Activated CD4-positive, alpha-beta T cell treated with anti-CD3 and anti-CD28 coated beads, Interleukin-2, amount 10 ng/mL, durations not matched to agents 7 days and 5 days (primary cell): ENCODE measurements at places on chromosomes 5 and 9.

- no peak overlapping the region for H3K4me3 ChIP-seq
- DNase-seq, result no peak
- H3K27ac ChIP-seq, result no peak overlapping the region
- peaks cover 22% of the 10 kb centered on the region for H3K27me3 ChIP-seq
- H3K4me1 ChIP-seq, result no peaks in the 10 kb centered on the region
- no peaks in the 10 kb centered on the region for H3K36me3 ChIP-seq
Observed at GRCh38 chr5:75843319-75843718, 126.1 kb upstream of the POC5 start.

- peaks cover 58% of the 10 kb centered on the region for H3K4me1 ChIP-seq
- peak overlapping the region; percentile 91 for H3K4me3 ChIP-seq
- H3K27ac ChIP-seq, result peak overlapping the region; percentile 89
- no peaks in the 10 kb centered on the region for H3K27me3 ChIP-seq
- peak; percentile 39 for DNase-seq
Observed at GRCh38 chr5:10760096-10760920, 726 bp downstream of the DAP start.

DNA sequence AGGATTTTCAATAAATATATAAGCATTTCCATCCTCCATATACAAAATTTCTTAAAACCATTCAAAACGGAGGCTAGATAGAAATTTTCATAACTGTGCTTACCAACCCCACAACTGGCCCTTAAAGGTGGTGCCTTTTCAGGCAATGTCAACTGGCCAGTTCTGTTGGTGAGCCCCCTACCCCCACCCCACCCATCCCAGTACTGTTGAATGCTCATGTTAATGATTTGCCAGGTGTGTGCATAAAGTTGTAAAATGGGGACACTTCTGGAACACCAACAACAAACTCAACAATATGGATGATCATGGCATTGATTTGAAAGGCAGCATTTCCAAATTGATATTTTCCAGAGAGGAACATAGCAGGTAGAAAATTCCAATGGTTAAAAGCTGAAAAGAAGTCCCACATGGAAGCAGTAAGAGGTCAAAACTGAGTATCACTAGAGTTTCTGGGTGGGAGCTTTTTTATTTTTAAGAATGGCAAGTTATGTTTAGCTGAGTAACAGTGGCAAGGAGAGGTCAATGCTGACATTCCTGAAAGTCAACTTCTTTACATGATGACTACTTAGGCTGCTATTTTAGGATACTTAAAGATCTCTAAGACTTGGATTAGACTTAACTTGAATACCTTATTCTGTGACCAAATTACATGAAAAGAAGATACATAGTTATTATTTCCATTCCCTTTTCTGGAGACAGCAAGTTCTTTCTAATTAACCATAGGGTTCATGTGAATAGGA is 2.7 kb downstream of the LEAP2 start:
- H3K4me1 ChIP-seq, result no peaks in the 10 kb centered on the region
- no peak overlapping the region for H3K27ac ChIP-seq
- no peak for DNase-seq

GRCh38 chr5:140544986-140545385 is 2.5 kb upstream of the EIF4EBP3 start:
- H3K27me3 ChIP-seq, result no peaks in the 10 kb centered on the region
- H3K27ac ChIP-seq, result no peak overlapping the region
- H3K36me3 ChIP-seq, result peaks cover 40% of the 10 kb centered on the region

DNA sequence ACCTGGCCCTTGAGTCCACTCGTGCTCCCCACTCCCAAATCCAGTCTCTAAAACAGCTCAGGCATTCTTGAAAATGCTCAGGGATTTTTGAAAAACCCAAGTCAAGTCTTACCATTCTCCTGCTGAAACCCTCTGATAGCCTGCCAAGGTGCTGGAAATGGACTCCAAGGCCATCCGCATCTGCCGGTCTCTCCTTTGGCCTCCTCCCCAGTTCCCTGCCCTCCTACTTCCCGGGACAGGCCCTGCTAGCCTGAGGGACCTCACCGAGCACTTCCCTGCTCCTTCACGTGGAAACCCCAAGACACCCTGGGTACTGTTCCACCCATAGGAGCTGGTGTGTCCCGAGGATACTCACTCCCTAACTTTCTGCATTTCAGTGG is 49.8 kb upstream of the GADD45G start:
- no peaks in the 10 kb centered on the region for H3K36me3 ChIP-seq
- peaks cover 3% of the 10 kb centered on the region for H3K27me3 ChIP-seq
- no peak overlapping the region for H3K4me3 ChIP-seq
- DNase-seq, result no peak
- no peak overlapping the region for H3K27ac ChIP-seq
- peaks cover 25% of the 10 kb centered on the region for H3K4me1 ChIP-seq

DNA sequence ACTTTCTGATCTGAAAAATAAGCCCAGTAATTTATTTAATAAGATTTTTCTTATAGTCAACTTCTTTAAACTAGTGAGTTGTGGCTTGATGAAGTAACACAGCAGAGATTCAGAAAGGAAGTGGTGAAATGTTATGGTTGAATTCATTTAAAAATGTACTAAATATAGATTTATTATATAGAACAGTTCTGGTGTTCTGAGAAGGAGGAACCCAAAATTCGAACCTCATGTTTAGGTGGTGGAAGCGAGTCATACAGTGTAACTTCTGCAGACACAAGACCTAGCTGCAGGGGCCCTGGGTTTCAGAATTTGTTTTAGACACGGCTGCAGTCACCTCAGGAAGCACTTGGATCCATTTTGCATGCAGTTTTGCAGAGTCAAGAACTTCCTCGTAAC is 188.2 kb downstream of the TRIO start:
- H3K4me1 ChIP-seq, result peaks cover 22% of the 10 kb centered on the region
- peak overlapping the region; percentile 5 for H3K4me3 ChIP-seq
- H3K27ac ChIP-seq, result peak overlapping the region; percentile 71
- DNase-seq, result peak; percentile 37
- peaks cover 2% of the 10 kb centered on the region for H3K27me3 ChIP-seq
- no peaks in the 10 kb centered on the region for H3K36me3 ChIP-seq

DNA sequence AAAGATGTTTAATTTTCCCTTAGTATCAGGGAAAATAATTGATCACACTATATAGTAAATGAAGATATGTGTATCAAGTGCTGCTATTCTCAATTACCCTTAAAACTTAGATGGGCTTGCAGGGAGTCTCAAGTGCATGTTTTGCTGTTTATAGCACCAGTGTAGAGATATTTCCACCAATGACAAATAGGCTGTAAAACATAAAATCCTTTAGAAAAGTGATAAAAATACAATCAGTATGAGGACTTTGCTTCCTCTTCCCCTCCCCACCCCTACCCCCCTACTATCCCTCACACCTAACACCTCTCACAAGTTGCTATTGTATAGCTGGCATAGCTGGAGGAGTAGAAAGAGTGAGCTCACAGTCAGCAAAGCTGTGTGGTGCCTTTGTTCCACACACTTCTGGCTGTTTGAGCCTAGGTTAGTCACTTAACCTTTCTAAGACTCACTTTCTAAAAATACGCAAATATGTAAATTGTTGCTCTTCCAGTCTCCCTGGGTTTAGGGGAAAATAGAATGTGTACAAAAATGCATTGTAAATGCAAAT is 93.1 kb downstream of the PDE4D start:
- peaks cover 13% of the 10 kb centered on the region for H3K27me3 ChIP-seq
- no peak overlapping the region for H3K27ac ChIP-seq
- no peaks in the 10 kb centered on the region for H3K36me3 ChIP-seq
- no peaks in the 10 kb centered on the region for H3K4me1 ChIP-seq
- DNase-seq, result no peak

- peak; percentile 54 for DNase-seq
- peak overlapping the region; percentile 83 for H3K4me3 ChIP-seq
- peaks cover 57% of the 10 kb centered on the region for H3K4me1 ChIP-seq
- H3K36me3 ChIP-seq, result peaks cover 70% of the 10 kb centered on the region
- H3K27me3 ChIP-seq, result no peaks in the 10 kb centered on the region
- peak overlapping the region; percentile 91 for H3K27ac ChIP-seq
Observed at GRCh38 chr9:33264003-33264472, 470 bp downstream of the BAG1 start.

DNA sequence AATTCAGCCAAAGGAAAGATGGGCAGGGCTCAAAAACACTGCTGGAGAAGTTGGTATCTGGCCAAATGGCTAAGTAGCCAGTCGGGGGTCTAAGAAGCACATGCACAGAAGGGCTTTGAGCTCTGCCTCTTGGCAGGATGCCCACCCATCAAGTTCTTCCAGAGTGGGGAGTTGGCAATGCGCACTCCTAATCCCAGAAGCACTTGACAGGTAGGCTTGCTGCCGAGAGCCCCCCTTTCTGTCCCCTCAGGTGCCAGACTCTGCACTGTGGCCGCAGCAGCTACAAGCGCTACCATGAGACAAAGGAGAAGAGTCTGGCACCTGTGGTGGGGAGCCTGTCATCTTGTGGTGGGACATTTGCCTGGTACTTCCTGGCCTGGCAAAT is 252.9 kb upstream of the SLC24A2 start:
- no peaks in the 10 kb centered on the region for H3K27me3 ChIP-seq
- no peak overlapping the region for H3K27ac ChIP-seq
- no peak for DNase-seq
- H3K4me3 ChIP-seq, result no peak overlapping the region
- no peaks in the 10 kb centered on the region for H3K36me3 ChIP-seq

- no peak overlapping the region for H3K4me3 ChIP-seq
- H3K4me1 ChIP-seq, result no peaks in the 10 kb centered on the region
- no peaks in the 10 kb centered on the region for H3K27me3 ChIP-seq
Observed at GRCh38 chr9:13127131-13127530, 152.4 kb downstream of the MPDZ start.

GRCh38 chr9:125241863-125242739 is 958 bp upstream of the HSPA5 start:
- peak overlapping the region; percentile 99 for H3K27ac ChIP-seq
- DNase-seq, result no peak
- no peaks in the 10 kb centered on the region for H3K27me3 ChIP-seq

DNA sequence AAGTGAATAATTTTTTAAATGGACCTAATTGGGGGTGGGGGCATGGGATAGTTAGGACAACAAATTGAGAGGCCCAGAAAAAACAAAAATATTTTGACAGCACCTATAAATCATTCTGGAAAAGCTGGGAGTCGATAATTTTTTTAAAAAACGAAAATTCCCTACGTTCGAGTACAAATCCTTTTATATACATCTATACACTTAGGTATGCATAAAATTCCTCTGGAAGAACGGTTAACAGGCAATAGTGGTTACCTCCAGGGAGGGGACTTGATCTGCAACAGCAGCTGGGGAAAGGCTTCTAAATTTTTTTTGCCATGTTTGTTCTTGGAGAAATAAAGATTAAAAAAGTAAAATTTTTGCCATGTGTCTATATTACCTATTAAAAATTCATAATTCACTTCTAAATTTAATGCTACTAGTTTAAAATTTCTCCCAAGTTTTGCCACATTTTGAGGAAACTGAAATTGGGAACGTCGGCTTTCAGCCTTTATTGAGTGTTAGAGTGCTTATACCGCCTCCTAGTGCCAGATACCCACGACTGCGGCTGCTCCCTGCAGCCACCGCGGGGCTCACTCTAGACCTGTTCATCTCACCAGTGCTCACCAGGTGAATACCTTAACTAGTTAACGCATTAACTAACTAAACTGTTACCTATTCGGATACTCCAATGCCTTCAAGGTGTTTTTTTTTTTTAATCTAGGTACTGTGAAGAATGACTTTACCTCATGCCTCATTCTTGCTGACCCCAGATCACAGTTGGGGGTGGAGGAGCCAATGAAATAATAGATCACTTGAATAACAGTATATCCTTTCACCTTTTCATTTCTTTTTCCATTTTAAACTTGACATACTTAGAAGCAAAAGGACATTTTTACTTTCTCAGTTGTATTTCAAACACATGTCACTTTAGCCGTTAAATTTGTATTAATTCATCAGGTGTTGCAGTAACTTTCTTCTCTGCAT is 1.8 kb upstream of the BHMT start:
- H3K4me1 ChIP-seq, result no peaks in the 10 kb centered on the region
- no peak overlapping the region for H3K27ac ChIP-seq
- peaks cover 2% of the 10 kb centered on the region for H3K36me3 ChIP-seq
- H3K27me3 ChIP-seq, result peaks cover 64% of the 10 kb centered on the region

GRCh38 chr9:96420468-96421219 is 2.5 kb upstream of the ZNF367 start:
- DNase-seq, result peak; percentile 30
- H3K27ac ChIP-seq, result peak overlapping the region; percentile 86
- H3K4me3 ChIP-seq, result peak overlapping the region; percentile 87
- peaks cover 26% of the 10 kb centered on the region for H3K4me1 ChIP-seq
- no peaks in the 10 kb centered on the region for H3K27me3 ChIP-seq
- H3K36me3 ChIP-seq, result peaks cover 10% of the 10 kb centered on the region

DNA sequence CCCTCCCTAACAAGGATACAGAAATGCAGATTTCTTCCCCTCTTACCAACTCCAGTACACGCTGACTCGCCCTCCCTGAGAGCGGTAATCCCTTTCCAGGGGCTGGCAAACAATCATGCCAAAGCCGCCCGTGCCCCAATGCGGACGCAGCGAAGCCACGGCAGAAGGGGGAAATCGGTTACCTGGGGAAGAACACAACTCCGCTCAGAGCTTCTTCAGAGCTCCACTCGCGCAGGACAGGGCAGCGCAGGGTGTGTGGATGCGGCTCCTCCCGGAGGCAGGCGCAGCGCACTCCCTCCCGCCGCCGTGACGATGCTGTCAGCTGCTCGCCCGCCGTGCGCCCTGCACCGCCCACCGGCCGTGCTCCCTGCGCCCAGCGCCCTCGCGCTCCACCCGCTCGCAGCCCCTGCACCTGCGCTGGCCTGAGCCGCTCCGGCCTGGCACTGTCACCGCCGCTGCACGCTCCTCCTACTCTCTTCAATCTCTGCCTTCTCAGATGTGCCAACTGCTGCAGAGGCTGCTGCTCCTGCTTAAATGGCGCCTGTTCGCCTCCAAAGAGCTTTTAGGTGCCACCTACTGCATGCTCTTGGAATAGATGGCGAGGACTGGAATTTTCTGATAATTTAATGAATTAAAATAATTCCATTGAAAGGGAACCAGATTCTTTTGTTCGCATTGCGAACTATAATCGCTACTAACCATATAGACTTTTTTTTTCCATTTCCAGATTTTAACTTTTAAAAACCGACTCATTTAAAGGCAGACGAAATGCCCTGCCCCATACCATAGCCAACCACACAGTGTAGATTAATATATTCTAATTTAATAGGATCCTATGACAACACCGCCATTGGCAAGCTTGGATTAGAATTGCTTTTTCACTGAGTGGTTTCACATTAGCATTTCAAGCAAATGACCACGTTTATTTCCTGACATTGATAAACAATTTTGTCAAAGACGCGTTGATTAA is at the start of gene DIRAS2:
Gene DIRAS2 (minus strand): TSS at position 255 of the 970 bp plus-strand sequence. CDS start 28,997 bp downstream, outside the sequence.
- no peaks in the 10 kb centered on the region for H3K36me3 ChIP-seq
- H3K4me1 ChIP-seq, result peaks cover 5% of the 10 kb centered on the region
- no peak for DNase-seq
- peaks cover 70% of the 10 kb centered on the region for H3K27me3 ChIP-seq
- H3K4me3 ChIP-seq, result peak within 1 kb of the TSS; percentile 36

GRCh38 chr5:68000805-68001204 is 214.8 kb upstream of the PIK3R1 start:
- no peak for DNase-seq
- H3K27me3 ChIP-seq, result no peaks in the 10 kb centered on the region
- no peaks in the 10 kb centered on the region for H3K4me1 ChIP-seq
- no peak overlapping the region for H3K4me3 ChIP-seq
